Activated CD4-positive, alpha-beta T cell treated with anti-CD3 and anti-CD28 coated beads, Interleukin-2, amount 10 ng/mL, durations not matched to agents 7 days and 5 days (primary cell): ENCODE measurements at places on chromosomes 3 and 15.

DNA sequence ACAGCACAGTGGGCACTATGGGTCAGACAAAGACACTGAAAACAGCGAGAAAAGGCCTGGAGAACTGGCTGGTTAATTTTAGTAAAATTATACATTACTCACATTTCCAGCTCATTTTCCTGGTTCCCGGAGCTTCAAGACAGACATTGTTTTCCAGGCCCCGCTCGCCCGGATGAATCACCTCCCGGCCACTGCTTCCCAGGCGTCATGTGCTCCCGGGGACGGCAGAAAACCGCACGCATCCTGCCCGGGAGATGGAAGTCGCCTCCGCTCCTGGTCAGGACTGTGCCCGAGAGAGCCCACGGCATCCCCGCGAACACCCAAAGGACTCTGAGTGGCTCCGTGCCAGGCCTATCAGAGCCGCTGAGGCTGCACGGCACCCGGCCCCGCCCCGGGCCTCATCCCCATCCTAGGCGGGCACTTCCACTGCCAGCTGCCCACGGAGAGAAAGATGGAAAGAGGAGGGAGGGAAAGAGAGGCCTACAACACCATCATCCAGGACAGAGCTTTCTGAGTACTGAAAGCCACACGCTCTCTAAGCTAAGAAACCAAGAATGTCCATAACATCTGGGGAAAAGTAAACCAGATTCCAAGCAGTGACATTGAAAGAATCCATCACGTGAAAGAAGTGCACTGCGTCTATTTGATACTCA, 75.1 kb downstream of the VGLL4 start:
- H3K27ac ChIP-seq, result no peak overlapping the region
- H3K36me3 ChIP-seq, result peaks cover 3% of the 10 kb centered on the region
- DNase-seq, result no peak
- H3K4me1 ChIP-seq, result no peaks in the 10 kb centered on the region
- no peak overlapping the region for H3K4me3 ChIP-seq

- H3K36me3 ChIP-seq, result peaks cover 25% of the 10 kb centered on the region
- H3K4me1 ChIP-seq, result peaks cover 77% of the 10 kb centered on the region
- DNase-seq, result no peak
- no peaks in the 10 kb centered on the region for H3K27me3 ChIP-seq
- H3K27ac ChIP-seq, result no peak overlapping the region
Observed at GRCh38 chr15:68790242-68790575, 30.5 kb downstream of the ANP32A start.

- peaks cover 19% of the 10 kb centered on the region for H3K27me3 ChIP-seq
- DNase-seq, result no peak
- H3K4me3 ChIP-seq, result no peak overlapping the region
- H3K36me3 ChIP-seq, result no peaks in the 10 kb centered on the region
- H3K4me1 ChIP-seq, result peaks cover 61% of the 10 kb centered on the region
Observed at GRCh38 chr3:39280571-39280970, 735 bp upstream of the CX3CR1 start.

DNA sequence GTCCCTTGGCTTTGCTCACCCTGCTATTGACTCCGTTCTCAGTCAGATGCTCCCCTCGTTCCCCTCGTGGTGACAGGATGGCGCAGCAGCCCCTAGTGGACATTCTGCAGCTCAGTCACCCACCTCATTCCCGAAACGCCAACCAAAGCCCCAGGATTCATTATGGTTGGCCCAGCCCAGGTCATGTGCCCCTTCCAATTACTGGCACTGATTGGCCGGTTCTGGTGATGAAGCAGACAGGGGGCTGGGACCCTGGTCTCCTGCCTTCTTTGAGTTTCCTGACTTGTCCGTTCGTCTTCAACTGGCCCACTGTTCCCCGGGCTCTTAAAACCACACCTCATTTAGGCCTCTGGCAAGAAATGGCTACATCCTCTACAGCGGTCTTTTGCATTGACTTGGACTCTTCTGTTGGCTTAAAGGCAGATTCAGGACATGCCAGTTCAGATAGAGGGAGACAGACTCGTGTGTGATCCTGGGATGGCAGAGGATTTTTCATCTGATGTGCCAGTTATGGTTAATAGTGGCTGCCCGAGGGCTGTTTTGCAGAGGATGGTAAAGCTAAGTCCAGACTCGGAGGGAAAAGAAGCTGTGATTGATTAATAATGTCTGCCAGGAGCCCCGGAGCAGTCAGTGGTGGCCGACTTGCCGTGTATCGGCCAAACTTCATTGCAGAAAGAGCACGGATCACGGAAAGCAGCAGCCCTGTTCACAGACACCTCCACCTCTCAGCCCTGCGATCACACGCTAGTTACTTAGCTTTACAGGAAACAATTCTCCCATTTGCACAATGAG, 37.8 kb downstream of the LSM3 start:
- peaks cover 2% of the 10 kb centered on the region for H3K36me3 ChIP-seq
- H3K4me1 ChIP-seq, result no peaks in the 10 kb centered on the region
- H3K27ac ChIP-seq, result no peak overlapping the region

DNA sequence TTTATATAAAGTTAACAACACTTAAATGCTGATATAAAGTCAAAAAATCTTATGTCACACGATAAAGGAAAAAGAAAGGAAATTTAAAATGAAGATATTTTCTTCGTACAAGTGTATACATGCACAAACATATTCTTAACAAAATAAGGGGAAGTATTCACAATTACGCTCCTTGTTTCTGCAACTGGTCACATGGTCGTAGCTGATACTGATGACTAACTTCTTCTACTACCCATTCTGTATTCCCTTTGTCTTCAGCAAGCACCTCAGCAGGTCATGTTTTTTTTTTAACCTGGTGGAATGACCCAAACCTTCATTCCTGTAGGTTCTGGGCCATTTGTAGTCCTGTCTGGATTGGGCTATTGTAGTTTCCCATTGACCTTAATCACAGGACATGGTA, 30.0 kb upstream of the CMTM8 start:
- no peaks in the 10 kb centered on the region for H3K36me3 ChIP-seq
- no peak overlapping the region for H3K27ac ChIP-seq
- no peak for DNase-seq
- no peaks in the 10 kb centered on the region for H3K4me1 ChIP-seq
- H3K4me3 ChIP-seq, result no peak overlapping the region

- no peak overlapping the region for H3K27ac ChIP-seq
- no peak for DNase-seq
- no peaks in the 10 kb centered on the region for H3K4me1 ChIP-seq
- H3K36me3 ChIP-seq, result no peaks in the 10 kb centered on the region
- no peaks in the 10 kb centered on the region for H3K27me3 ChIP-seq
- no peak overlapping the region for H3K4me3 ChIP-seq
Observed at GRCh38 chr3:116005404-116005803, 382.1 kb downstream of the GAP43 start.

DNA sequence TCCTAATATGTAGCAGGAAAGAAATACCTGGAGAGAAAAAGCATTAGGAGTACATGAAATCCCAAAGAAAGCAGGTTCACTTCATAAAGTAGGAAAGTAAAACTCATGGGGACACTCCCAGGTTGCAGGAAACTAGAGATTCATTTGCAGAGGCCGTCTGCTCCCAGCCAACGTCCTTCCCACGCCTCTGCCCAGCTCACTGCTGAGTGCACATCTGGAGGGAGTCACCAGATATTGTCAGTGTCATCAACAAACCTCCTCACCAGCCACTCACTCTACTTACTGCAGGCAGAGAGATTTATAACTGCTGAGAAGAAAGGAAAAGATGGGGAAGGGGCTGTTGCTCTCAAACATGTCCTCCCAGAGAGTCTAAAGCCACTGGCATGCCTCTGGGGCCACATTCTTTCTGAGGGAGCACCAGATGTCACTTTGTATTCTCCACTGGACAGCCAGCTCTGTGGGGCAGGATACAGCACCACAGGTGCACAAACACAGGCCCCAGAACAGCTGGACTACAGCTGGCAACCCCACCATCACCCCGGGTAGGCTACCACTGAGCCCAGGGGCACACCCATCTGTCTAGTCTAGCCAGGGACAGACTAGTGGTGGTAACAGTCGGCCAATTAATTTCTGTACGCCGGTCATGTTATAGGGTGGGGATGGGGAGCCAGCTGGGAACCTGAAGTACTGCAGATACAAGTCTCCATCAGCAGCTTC, 64.5 kb downstream of the NPTN start:
- peaks cover 29% of the 10 kb centered on the region for H3K36me3 ChIP-seq
- H3K27ac ChIP-seq, result no peak overlapping the region
- DNase-seq, result no peak
- no peaks in the 10 kb centered on the region for H3K27me3 ChIP-seq
- H3K4me1 ChIP-seq, result peaks cover 23% of the 10 kb centered on the region

- no peaks in the 10 kb centered on the region for H3K4me1 ChIP-seq
- H3K27ac ChIP-seq, result no peak overlapping the region
- DNase-seq, result no peak
- H3K27me3 ChIP-seq, result no peaks in the 10 kb centered on the region
- H3K4me3 ChIP-seq, result no peak overlapping the region
Observed at GRCh38 chr3:5741017-5741416, 553.5 kb downstream of the EDEM1 start.

GRCh38 chr3:117721866-117722265, 1012.3 kb downstream of the TUSC7 start:
- no peak for DNase-seq
- no peaks in the 10 kb centered on the region for H3K4me1 ChIP-seq
- H3K27ac ChIP-seq, result no peak overlapping the region

- no peaks in the 10 kb centered on the region for H3K27me3 ChIP-seq
- H3K36me3 ChIP-seq, result no peaks in the 10 kb centered on the region
Observed at GRCh38 chr15:98403169-98403568, 245.2 kb upstream of the IGF1R start.

DNA sequence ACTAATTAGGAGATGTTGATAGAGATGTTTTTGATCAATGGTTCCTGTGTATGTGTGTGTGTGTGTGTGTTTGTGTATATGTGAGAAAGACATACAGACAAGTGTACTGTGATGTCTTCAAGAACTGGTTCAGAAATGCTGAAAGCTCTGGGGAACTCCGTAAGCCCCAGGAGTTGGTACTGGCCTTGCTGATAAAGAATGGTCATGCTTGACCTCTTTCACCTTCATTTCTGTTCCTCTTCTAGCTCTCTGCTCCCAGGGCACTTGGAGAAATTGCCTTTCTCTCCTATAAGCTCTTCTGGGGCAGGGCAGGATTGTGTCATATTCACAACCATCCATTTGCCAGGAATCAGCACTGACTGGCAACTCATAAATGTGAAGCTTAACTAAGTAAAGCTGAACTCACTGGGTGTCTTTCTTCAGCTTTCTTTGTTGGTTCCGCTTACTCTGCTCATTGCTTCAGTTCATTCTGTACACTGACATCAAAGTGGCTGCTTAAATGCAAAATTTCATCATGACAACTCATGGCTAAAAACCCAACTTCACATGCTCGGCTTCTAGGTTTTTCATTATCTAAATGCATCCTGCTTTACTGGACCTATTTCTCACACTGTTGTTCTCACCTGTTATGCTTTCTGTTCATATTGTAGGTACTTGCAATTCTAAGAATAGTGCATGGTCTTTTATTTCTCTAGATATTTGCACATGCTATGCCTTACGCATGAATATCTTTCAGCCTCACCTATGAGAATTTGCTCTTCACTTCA, 162.1 kb upstream of the LYSMD4 start:
- DNase-seq, result no peak
- no peaks in the 10 kb centered on the region for H3K36me3 ChIP-seq
- H3K4me1 ChIP-seq, result no peaks in the 10 kb centered on the region
- H3K27ac ChIP-seq, result no peak overlapping the region

- peaks cover 70% of the 10 kb centered on the region for H3K4me1 ChIP-seq
Observed at GRCh38 chr3:13013994-13014754, 59.1 kb downstream of the IQSEC1 start.

- no peak overlapping the region for H3K27ac ChIP-seq
- H3K4me1 ChIP-seq, result no peaks in the 10 kb centered on the region
- no peak for DNase-seq
- H3K4me3 ChIP-seq, result no peak overlapping the region
- no peaks in the 10 kb centered on the region for H3K36me3 ChIP-seq
- H3K27me3 ChIP-seq, result no peaks in the 10 kb centered on the region
Observed at GRCh38 chr15:37199545-37199944, 99.2 kb upstream of the MEIS2 start.

DNA sequence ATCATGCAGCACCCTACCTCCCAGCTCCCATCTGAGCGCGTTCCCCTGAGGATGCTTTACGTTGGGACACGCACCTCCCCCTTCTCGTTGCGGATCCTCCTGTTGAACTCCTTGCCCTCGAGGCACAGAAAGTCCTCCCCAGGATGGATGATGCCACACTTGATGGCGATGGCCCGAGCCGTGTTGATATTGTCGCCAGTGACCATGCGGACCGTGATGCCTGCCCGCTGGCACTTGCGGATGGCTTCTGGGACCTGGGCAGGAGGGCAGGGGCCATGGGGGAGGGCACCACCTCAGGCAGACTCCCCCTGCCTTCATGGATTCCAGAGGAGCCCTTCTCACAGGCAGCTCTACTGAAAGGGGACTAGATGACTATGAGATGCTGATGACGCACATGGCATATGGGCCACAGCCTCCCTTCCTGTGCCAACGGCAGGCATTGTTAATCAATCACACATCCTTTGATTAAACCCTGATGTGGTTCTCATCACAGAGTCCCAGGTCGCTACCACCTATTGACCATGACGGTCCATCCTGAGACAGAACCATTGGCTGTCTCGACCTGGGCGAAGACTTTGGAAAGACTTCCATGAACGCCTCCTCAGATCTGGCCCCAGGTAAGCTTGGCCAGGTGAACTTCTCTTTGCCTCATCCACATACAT, 29.5 kb upstream of the SEC13 start:
- H3K4me3 ChIP-seq, result no peak overlapping the region
- H3K27me3 ChIP-seq, result peaks cover 2% of the 10 kb centered on the region
- no peak for DNase-seq
- H3K36me3 ChIP-seq, result no peaks in the 10 kb centered on the region

GRCh38 chr3:11915621-11916424, 69.1 kb upstream of the TAMM41 start:
- no peak overlapping the region for H3K27ac ChIP-seq
- no peak for DNase-seq
- H3K4me3 ChIP-seq, result no peak overlapping the region
- peaks cover 4% of the 10 kb centered on the region for H3K27me3 ChIP-seq
- no peaks in the 10 kb centered on the region for H3K36me3 ChIP-seq

DNA sequence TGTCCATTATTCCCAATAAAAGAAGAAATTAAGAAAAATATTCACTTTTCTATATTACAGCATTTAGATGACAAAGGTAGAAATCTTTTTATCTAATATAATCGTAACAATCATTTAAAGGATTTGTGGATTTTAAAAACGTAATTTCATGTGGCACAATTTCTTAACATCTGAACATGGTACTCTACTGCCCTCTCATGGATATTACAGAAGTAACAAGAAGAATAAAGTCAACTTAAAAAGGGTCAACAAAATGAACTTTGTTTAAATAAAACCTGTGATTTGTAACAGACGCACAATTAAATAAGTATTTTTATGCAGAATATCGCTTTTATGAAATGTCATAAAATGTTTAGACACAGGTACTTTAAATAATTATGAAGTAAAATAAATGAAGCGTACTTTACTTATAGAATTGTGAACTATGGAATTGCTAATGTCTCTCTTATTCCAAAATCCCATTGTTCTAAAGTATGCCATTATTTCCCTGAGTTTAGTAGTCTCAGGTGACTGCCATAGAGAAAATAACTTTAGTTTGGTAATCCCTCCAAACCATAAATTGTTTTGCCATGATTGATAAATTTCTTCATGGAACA, 366.8 kb upstream of the ZNF385D start:
- H3K4me3 ChIP-seq, result no peak overlapping the region
- H3K36me3 ChIP-seq, result no peaks in the 10 kb centered on the region
- H3K27ac ChIP-seq, result no peak overlapping the region
- DNase-seq, result no peak
